ENCODE measurements at places on chromosomes 6 and 20.

DNA sequence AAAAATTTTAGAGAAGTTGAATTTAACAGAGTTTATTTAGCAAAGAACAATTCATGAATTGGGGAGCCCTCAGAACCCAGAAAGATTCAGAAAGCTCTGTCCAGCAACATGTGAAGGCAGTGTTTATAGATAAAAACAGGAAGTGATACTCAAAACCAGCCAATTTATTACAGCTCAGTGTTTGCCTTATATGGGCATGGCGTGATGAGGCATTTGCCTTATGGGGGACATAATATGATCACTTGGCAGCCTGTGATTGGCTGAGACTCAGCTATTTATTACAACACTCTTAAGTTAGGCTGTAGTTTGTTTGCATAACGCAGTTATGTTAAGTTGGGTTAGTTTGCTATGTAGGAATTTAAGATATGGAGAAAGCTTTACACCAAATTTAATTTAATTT lies 11.5 kb downstream of the HLA-DPA1 start:
- DNase-seq: peak; percentile 45

DNA sequence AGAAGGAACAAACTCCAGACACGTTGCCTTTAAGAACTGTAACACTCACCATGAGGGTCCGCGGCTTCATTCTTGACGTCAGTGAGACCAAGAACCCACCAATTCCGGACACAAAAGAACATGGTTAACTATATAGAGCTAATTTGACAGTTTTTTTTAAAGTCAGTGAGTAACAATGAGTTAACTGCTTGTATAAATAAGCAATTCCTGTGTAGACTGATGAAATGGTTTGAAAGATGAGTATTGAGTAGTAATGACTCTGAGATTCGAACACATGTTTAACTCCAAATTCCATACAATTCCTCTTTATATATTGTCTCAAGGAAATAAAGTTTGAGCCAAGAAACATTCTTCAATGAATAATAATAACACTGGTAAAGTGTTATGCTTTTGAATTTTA lies 478.0 kb downstream of the MMUT start:
- DNase-seq: no peak

DNA sequence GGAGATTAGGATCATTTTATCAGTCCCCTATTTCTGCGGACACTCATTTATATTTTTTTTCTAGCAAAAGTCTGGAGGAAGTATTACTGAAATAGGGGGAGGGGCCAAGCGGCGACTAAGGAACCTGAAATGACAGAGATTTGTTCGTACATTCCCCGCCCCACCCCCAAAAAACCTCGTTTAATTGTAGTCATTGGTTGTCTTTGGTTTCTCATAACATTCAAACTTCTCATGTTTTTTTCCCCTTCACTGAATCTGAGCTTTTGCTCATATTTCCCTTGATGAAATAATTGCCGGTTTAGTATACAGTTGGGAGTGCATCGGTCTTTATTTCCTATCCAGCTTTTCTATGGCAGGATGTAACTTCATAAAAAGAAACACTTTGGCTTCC lies 768 bp upstream of the FYN start:
- DNase-seq: peak; percentile 90

DNA sequence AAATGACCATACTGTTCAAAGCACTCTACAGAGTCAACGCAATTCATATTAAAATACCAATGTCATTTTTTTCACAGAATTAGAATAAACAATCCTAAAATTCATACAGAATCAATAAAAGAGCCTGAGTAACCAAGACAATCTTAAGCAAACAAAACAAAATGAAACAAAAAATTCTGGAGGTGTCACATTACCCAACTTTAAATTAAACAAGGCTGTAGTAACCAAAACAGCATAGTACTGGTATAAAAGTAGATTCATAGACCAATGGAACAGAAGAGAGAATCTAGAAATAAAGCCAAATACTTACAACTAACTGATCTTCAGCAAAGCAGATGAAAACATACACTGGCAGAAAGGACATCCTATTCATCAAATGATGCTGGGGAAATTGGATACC lies 346.9 kb upstream of the JAG1 start:
- DNase-seq: no peak

DNA sequence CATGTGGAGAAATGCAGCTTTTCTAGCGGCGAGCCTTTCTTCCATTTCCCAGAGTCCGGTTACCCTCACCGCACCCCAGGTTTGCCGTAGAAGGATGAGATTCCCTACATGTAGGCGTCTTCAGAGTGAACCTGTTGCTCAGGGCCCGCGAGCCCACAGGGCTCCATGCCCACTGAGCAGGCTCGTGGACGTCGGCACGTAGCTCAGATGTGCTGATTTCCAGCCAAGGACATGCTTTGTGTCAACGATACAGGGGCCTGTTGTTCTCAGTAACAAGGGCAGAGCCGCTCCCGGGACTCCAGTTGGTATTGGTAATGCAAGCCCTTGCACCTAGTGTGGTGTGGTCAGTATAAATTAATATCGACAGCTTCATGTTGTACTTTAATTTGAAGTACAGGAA lies 159.6 kb downstream of the MTHFD1L start:
- DNase-seq: no peak

- DNase-seq: peak; percentile 30
Observed at GRCh38 chr20:17538517-17539170, 7.5 kb upstream of the BFSP1 start.
